ENCODE measurements at places on chromosomes 7 and 10. TPM values are rescaled to one million over a fixed set of nuclear protein-coding genes. Genes with fewer than 3 reads are reported as not detected.

FAM24B gene
- 10.6 TPM for total RNA-seq

MKRN1 gene
- total RNA-seq: 55.5 TPM

VSTM2A gene
- not detected for total RNA-seq

GIMAP1 gene
- total RNA-seq: 8.7 TPM

SH2D4B gene
- total RNA-seq: 0.11 TPM

SLC26A4 gene
- total RNA-seq: 1.0 TPM

VWDE gene
- 1.4 TPM for total RNA-seq

ACBD7 gene
- 1.6 TPM for total RNA-seq

CHAT gene
- not detected for total RNA-seq

PRRT4 gene
- total RNA-seq: 0.69 TPM

PRF1 gene
- total RNA-seq: 113 TPM

TCAF2 gene
- total RNA-seq: 37.2 TPM

TDRD1 gene
- total RNA-seq: 0.05 TPM

PPP2R2D gene
- total RNA-seq: 31.6 TPM

CBX3 gene
- 320 TPM for total RNA-seq

ZDHHC4 gene
- total RNA-seq: 32.0 TPM

NPTX2 gene
- not detected for total RNA-seq

BTBD16 gene
- total RNA-seq: not detected

SCIN gene
- total RNA-seq: not detected

KCND2 gene
- not detected for total RNA-seq

STAG3 gene
- 13.2 TPM for total RNA-seq

GATAD1 gene
- total RNA-seq: 19.8 TPM

CLDN3 gene
- not detected for total RNA-seq

FGL2 gene
- total RNA-seq: 0.63 TPM

All from activated CD8-positive, alpha-beta T cell treated with anti-CD3 and anti-CD28 coated beads for 36 hours (primary cell).